CD4-positive, alpha-beta memory T cell (primary cell): ENCODE measurements at places on chromosomes 6 and 20.

DNA sequence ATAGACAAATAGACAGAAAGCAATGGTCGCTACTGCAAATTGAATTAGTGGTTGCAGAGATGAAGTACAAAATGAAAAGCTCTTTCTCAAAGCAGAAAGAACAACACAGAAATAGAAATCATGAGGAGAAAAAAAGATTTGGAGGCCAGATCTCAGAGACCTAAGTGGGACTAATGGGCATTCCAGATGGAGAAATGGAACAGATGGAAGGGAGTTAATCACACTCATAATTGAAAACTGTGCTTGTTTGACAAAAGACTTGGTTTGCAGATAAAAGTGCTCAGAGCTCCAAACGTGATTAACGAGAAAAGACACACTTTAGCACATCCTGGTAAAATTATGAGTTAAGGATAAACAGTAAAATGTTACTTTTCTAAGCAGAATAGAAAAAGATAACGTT is 58.1 kb upstream of the SNRPB2 start:
- no peak for DNase-seq

DNA sequence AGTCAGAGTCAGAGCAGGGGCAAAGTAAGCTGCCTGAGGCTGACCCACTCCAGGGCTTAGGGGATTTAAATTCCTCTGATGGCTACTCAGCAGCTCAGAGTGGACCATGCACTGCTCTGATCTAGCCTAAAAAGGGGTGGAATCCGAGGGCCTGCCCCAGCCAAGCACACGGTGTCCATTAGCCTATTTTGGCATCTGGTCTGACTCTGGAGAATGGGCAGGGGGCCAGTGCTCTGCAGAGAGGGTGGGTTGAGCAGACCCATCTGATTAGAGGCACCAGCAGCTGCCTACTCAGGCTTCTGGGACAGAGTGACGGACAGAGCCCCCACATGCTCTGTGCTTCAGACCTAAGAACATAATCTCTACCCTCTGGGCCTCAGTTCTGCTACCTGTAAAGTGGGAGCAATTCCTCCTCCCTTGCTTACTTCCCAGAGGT is 25.9 kb upstream of the TGM2 start:
- no peak for DNase-seq

DNA sequence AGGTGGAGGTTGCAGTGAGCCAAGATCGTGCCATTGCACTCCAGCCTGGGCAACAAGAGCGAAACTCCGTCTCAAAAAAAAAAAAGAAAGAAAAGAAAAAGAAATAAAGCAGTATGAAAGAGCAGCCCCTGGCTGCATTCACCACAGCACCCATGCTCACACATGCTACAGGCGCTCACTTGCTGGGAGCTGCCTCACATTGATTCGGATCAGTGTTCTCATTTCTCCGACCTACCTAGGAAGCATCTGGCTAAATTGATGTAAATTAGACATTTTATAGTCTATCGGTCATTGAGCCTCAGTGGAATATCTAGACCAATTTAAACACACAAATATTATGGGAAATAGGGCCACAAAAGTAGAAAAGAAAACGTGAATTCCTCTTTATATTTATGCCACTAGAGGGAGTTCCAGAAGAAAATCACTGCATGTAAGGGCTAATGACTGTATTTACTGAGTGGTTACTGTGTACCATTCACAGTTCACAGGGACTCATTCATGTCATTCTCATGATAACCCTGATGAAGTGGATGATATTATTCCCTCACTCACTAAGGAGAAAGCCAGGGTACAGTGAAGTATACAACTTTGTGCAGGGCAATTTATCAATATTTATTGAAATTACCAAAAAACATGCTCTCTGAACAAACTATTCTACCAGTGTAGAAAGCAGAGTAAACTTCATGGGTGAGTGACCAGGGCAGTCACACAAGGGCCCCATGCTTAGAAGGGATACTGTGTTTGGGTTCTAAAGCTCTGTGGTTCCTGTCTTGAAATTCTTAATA is 5.3 kb upstream of the MOG start:
- DNase-seq, result peak; percentile 55

GRCh38 chr20:20614391-20614790 is 98.1 kb downstream of the RALGAPA2 start:
- no peak for DNase-seq

GRCh38 chr6:142349215-142349823 is 47.5 kb downstream of the ADGRG6 start:
- DNase-seq, result no peak

DNA sequence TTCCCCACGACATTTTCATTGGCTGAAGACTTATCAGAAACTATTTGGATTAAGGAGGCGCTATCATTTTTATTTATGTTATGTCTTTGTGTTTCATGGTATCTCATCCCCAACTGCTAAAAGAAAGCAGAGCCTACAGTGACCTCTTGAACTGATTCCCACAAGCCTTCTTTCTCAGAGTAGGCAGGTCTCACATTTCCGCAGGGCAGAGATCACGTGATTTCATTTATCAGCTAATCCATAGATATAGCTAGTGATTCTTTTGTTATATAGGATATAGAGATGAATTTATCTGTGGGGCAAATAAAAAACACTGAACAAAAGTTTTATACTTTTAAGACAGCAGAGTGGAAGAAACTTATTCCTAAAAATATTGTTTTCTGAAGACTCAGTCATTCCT is 25.0 kb upstream of the POPDC3 start:
- DNase-seq, result no peak

GRCh38 chr20:54138427-54138826 is 35.4 kb downstream of the CYP24A1 start:
- no peak for DNase-seq

DNA sequence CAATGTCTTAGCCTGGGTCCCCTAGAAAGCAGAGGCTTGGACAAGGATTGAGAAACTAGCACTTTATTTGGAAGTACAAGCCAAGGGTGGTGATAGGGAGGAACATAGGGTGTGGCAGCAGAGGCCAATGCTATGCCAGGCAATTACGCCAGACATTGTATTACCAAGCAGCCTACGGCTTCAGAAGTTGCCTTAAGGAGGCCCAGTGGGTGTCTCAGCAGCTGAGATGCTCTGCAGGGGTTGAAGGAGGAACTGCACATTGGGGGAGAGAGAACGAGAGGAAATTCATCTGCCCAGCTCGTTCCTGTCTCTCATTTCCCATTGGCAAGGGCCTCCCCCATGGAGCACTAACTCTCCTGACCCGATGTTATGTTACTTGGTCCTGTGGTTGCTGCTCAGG is 859 bp downstream of the C20orf202 start:
- no peak for DNase-seq

DNA sequence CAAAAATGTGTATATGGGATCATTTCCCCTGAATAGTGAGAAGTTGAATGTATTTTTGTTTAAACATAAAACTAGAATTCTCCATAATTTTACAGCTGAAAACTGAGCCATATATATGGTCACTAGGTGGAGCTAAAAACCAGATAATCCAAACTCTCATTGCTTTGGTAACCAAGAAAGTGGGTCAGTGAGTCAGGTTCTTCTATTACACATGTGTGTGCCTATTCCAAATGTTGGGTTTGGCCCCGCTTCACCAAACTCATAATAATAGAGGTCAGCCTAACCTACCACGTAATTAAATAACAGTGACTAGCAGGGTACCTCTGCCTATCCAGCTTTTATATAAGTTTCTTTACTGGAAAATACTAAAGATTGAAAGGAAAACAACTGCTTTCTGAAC is 19.3 kb upstream of the RNGTT start:
- peak; percentile 66 for DNase-seq

DNA sequence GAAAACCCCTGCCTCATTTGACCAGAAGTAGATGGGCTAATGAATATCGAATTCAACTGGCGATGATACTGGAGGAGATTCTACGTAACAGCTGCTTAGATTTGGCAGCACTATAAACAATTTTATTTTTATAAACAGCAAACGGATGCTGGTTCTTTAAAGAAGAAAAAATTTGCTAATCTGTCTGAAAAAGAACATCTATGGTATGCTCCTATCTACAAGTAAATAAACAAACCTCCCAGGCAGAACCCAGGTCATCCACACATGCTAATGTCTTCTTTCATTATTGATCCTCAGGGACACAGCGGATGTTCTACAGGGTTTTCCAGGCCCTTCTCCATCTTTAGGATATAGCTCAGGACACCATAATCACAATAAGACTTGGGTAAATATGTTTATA is 291.3 kb downstream of the ALDH8A1 start:
- no peak for DNase-seq

- peak; percentile 19 for DNase-seq
Measured at GRCh38 chr6:157486572-157486971, 105.6 kb downstream of the ZDHHC14 start.

- no peak for DNase-seq
Measured at GRCh38 chr6:3719462-3720308, 31.8 kb downstream of the PXDC1 start.
